ENCODE measurements at places on chromosomes 6 and 20.

DNA sequence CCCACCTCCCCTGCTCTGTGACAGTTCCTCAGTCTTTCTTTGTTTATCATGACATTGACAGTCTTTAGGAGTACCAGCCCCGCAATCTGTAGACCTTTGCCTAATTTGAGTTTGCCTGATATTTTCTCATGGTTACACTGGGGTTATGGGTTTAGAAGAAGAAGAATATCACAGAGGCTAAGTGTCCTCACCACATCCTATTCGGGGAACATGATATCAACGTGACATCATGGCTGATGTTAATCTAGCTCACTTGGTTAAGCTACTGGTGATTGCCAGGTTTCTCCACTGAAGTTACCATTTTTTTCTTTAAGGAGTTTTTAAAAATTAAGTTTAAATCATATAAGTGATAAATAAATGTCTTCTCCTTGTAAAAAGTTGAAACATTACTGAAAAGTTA, 127.5 kb downstream of the CEP57L1 start:
- no peak for DNase-seq

DNA sequence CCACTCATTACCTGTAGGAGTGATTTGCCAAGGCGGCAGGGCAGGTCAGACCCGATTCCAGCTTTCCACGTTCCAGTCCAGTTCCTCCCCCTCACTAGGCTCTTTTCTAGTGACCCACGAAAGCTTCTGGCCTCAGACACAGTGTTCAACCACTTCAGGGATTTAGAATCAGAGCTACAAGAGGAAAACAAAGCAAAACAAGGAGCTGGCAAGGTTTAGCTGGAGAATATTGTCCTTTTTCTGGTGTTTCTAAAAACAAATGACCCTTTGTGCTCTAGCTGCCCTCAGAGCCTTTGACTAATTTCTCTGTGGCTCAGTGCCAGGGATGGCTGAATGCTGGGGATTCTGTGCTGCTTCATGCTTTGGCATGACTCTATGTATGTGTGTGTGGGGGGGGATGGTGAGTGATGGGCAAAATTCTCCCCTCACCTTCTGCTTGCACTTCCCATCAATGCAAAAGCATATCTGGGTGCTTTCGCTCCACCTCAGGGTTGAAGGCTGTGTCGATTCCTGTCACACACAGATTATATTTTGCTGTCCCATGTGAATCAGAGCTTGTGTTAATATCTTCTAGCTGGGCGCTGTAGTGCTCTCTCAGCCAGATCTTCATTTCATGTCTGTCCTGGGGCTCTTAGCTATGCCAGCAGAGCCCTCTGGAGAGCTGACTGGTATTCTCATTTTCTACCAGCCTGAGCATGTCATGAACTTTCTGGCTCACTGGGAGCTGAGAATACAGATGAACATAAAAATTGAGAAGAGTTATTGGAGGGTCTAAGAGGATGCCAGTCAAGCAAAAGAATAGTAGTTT, 19.3 kb upstream of the NEDD9 start:
- no peak for DNase-seq

DNA sequence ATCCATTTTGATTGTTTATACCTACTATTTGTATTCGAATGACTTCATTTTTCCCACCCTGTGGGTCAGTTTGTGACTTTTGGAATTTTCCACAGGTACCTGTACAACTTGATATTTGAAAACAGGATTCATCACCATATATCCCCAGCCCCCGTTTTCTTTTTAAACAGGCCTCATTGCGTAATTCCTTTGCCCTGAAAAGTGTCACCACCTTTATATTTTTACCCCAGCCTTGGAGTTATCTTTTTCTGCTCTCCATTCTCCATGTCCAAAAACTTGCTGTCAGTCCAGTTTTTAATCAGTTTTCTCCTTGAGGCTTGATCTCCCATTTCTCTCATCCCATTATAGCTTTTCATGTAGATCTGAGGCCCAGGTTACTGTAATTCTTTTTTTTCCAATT, 16.6 kb downstream of the ZKSCAN8 start:
- no peak for DNase-seq

DNA sequence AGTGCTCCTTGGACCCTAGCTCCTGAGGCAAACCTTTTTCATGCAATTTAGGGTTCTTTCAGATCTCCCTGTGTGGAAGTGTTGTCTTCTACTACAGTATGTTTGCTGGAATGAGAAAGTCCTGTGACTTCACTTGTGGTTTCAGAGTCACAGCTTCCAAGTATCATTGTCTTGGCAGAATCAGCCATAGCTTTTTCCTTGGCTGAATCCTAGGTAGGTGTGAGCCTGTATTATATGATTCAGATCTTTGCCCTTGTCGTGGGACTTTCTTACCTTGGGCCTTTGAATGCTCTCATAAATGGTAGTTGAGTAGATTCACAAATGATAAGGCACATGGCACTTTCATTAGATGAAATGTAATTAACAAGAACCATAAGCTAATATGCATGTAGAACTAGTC, 16.5 kb downstream of the CARMIL1 start:
- no peak for DNase-seq

GRCh38 chr6:35552285-35552917, 39.7 kb upstream of the TULP1 start:
- DNase-seq = no peak

DNA sequence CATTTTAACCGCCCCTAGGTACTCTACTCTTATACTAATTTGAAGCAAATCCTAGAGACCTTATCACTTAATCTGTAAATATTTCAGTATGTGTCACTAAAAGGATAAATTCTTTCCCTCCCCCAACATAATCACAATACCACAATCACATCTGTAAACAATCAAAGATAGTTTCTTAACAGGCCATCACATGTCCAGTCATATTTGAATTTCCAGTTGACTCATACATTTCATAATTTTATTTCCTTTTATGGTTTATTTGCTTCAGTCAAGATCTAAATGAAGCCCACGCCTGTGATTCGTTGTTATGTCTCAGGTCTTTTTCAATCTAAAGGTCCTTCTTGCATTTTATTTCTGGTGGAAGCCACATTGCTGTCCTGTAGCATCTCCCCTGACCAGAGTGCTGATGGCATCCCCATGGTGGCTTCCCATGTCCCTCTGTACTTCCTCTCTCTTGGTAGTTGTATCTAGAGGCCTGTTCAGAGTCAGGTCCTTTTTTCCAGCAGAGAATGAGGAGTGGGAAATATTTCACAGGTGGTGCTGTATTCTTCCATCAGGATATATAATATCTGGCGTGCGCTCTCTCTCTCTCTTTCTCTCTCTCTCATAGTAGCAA, 128.6 kb upstream of the SLC22A23 start:
- peak; percentile 81 for DNase-seq

GRCh38 chr6:157613011-157613522, 210.0 kb upstream of the SNX9 start:
- DNase-seq = peak; percentile 50

Measured in GM04503 (cell line).